ENCODE measurements at places on chromosomes 13 and 19.

DNA sequence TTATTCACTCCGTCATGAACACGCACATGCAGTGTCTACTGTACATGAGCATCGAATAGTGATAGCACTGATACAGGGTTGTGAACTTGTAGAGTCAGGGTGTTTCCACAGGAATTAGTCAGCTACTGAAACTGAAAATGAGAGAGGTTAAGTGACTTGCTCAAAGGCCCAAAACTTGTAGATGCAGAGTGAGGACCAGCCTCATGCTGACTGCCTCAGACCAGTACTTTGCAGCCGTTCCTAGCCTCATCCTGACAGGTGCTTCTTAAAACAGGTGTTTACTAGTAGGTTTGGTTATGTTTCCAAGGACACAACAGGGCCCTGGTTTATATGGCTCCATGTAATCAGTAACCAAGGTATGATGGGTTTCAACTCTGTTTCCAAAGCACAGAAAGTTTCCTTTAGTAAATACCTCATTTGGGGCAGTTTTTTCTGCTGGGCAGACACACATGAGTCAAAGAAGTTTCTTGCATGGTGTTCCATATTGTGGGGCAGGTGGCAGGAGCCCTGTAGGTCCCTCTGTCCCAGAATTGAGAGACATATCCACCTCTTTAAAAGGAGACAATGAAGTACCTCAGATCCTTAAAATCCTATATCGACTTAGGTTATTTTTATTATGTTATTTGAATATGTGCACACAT is 16.0 kb downstream of the FGF9 start:
- no peak for DNase-seq

- peak; percentile 25 for DNase-seq
Measured at GRCh38 chr19:13831537-13832467, 36.6 kb downstream of the ZSWIM4 start.

- no peak for DNase-seq
Measured at GRCh38 chr19:2150794-2151338, 500 bp downstream of the AP3D1 start.

GRCh38 chr13:41418027-41418426 is 39.3 kb upstream of the RGCC start:
- peak; percentile 36 for DNase-seq

- DNase-seq = peak; percentile 93
Measured at GRCh38 chr13:100392709-100393630, 195.6 kb downstream of the GGACT start.

GRCh38 chr13:20699715-20700114 is 3.8 kb upstream of the IL17D start:
- DNase-seq = no peak

GRCh38 chr13:39370554-39370953 is 232.4 kb downstream of the LHFPL6 start:
- DNase-seq = no peak

- DNase-seq = no peak
Measured at GRCh38 chr13:23160638-23161480, 19.9 kb upstream of the SGCG start.

DNA sequence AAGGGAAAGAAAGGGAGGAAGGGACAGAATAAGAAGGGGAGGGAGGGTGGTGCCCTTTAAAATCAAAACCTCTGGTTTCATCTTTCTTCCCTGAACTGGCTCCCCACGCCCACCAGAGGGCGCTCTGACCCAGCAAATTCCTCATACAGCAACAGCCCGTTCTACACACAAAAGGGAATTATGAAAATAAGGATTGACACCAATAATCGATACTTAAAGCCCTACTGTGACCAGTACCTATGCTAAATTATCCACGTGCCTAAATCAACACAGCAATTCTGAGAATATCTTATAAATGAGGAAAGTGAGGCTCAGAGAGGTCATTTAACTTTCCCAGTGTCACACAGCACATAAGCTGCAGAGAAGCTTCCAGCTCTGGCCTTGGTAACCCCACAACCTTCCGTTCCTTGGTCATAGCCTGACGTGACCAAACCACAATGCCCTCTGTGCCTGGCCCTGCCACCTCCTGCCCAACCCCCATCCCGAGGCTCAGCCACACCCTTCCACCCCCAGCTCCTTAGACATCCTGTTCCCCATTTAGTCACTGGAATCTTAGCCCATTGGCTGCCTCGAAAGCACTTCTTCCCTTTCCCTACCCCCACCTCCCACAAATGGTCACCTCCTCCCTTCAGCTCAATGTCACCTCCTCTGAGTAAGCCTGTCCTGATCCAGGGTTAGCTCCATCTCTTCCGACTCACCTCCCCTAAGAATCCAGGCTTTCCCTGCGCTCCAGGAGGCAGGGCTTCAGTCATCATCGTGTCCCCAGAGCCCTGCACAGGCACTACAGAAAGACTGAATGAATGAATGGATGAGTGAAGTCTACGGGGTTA is 34.2 kb upstream of the PNMA8B start:
- DNase-seq = peak; percentile 84

- no peak for DNase-seq
Measured at GRCh38 chr19:19169236-19170052, 619 bp downstream of the MEF2B start.

GRCh38 chr13:45297456-45298205 is 43.4 kb downstream of the TPT1 start:
- DNase-seq = no peak

DNA sequence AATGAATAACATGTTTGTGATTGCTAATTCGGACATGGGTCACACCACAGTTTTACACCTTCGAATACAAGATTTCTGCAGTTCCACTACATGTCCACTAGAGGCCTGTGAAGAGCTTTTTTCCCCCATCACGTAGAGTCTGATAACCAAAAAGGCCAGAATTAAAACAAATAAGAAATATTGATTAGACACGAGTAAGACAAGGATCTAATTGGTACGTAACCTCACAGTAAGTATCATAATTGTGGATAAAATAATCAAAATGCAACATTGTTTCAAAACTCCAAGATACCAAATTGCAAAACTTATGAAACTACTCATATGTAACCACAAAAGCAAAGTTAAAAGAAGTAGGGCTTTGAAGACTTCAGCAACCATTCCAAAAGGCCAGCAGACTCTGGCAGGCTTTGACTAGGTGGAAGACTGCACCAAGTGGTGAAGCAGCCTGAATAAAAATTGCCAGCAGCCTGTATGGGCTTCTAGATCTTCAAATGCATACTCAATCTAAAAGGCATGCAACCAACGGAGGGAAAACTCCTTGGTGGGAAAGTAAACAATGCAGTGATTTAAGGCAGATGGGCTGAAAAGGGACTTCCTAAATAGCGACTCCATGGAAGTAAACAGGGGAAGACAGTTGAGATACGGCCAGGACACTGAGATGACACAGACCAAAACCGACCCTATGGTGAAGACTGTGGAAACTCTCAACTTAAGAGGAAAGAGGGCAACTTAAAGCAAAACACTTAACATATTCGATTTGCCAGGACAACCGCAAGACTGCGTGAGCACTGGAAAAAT is 56.7 kb downstream of the STARD13 start:
- DNase-seq = peak; percentile 83

GRCh38 chr13:60047918-60048317 is 115.8 kb downstream of the DIAPH3 start:
- DNase-seq = no peak

DNA sequence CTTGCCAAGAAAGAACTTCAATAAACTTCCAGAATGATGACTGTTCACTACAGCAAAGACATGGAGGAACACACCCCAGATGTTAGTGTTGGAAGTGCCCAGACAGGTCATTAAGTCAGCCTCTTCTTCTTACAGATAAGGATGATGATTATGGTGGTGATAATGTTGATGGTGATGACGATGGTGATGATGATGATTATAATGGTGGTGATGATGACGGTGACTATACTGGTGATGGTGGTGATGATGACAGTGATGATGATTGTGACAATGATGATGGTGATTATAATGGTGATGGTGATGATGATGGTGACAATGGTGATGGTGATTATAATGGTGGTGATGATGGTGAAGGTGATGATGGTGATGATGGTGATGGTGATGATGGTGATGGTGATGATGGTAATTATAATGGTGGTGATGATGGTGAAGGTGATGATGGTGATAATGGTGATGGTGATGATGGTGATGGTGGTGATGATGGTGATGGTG is 8.4 kb downstream of the C13orf46 start:
- DNase-seq = no peak

- no peak for DNase-seq
Measured at GRCh38 chr19:54457773-54458647, 5.6 kb downstream of the LENG9 start.

DNA sequence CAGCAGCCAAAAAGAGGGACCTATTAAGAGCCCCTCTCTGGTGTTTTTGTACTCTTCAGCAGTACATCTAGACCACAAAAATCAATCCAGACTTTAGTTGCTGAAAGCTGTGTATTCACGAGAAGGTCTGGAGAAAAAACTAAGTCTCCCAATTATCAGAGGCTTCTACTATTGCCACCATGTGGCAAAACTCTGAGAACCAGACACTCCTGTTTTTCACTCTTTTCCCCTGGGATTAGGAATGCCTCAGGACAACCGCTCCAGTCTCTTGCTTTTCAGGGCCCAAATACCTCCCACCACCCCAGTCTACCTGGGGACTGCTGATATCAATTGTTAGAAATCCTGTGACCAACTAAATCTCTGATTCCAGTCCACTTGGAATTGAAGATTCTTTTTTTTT is 30.1 kb upstream of the OBI1 start:
- DNase-seq = peak; percentile 28

GRCh38 chr13:46100191-46100815 is 4.5 kb downstream of the CPB2 start:
- DNase-seq = no peak

- DNase-seq = no peak
Measured at GRCh38 chr13:47628666-47629065, 372.4 kb downstream of the SUCLA2 start.

DNA sequence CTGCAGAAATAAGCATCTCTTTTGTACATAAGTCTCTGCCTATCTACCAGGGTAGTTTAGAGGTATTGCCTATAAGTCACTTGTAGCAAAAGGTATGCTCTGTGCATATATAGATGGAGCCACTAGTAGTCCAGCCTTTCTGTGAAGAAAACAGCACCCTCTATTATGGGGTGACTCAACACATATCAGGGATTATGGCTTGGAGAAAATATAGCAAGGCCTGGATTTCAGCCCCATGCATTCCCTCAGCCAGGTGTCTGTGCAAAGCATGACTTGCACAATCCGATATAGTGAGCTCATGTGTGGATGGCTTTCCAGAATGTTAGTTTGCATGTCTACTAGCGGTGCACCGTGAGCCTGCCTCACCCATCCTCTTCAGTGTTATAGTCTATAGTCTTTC is 13.4 kb upstream of the NALCN start:
- DNase-seq = no peak

GRCh38 chr19:35285095-35285449 is 2.7 kb downstream of the HAMP start:
- no peak for DNase-seq

GRCh38 chr13:85864963-85865530 is 65.8 kb upstream of the SLITRK6 start:
- DNase-seq = peak; percentile 74

Data from HT-29 (cell line).